ENCODE measurements at places on chromosomes 7 and 10.

DNA sequence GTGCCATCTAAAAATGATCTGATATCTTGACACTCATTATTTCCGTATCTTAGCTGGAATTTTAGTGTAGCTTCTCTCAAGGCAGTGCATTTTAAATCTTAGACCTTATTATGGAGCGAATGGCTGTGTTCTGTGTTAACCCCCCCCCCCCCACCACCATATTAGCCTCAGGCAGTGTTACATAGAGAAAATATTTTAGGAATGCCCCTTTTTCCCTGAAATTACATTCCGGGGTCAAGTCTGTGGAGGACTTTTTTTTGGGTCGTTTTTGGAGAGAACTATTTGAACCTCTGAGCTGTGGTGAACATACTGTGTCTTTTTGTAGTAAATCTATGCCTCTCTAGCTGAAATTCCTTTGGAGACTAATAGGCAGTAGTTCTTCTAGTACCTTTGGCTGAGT is 3.1 kb downstream of the CCDC126 start:
- no peak for DNase-seq

DNA sequence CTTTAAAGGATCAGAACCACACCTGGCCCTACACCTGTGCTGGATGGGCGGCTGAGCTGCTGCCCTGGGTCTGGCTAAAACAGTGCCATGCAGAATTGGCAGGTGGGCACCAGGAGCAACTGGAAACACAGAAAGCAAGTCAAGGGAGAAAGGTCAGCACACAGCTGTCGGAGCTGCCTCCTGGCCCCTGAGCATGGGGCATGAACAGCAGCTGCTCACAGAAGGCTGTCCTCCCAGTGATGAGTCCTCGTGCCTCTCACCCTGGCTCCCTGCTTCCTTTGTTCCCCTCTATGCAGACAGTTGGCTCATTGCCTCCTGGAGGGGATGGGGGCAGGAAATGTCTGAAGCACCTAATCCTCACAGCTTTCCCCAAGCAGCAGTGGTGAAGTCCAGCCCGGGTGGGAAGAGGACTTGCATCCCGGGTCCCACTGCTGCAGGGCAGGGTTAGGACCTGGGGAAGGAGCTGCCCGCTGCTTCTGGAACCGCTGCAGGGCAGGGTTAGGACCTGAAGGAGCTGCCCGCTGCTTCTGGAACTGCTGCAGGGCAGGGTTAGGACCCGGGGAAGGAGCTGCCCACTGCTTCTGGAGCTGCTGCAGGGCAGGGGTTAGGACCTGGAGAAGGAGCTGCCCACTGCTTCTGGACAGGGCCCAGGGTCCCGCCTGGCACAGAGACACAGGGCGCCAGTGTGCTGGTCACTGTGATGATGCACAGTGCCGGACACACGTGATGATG is 37.3 kb downstream of the VIPR2 start:
- DNase-seq, result no peak

GRCh38 chr7:3455806-3456595 is 154.9 kb downstream of the SDK1 start:
- DNase-seq, result no peak

DNA sequence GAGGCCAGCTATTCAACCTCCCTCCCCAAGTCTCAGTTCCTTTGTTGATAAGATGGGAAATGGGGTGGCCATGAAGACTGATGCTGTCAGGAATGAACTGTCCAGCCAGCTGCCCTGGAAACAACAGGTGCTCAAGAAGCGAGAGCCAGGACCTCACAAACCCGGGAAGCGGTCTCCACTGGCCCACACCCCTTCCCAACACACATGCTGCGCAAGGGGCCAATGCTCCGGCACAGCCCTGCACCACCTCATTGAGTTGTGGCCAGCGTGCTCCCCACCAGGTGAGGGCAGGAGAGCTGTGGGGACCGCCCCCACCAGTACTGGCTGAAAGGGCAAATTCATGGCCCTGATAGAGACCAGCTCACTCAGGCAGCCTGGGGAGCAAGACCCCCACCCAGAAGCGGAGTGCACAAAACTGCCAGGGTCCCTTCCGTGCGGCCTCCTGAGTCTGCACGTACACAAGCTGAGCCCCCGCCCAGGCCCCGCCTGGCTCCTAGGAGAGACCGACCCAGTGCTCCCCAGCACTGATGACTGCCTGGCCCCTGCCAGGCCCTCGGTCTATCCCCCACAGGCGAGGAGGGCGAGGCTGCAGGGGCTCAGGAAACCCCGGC is 216.6 kb downstream of the MAD1L1 start:
- no peak for DNase-seq

- no peak for DNase-seq
These were observed 49.5 kb downstream of the SMURF1 start for GRCh38 chr7:99094401-99094800.

- DNase-seq, result no peak
These were observed 444.5 kb upstream of the FOXK1 start for GRCh38 chr7:4237296-4238235.

GRCh38 chr7:148261996-148262688 is 328.4 kb upstream of the C7orf33 start:
- no peak for DNase-seq

DNA sequence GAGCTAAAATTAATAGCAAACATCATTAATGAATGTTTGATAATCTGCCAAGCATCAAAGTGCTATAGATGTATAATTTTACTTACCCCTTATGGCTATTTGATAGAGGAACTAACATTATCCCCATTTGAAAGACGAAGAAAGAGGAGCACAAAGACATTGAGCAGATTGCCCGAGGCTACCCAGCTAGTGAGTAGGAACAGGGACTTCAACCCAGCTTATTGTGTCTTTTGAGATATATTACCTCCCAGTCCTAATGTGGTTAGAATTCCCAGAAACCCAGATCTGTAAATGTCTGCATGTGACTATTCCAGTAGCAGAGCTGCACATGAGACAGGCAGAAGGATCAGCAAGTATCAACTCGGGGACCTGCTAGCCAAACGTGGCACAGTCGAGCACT is 160.1 kb upstream of the AOAH start:
- no peak for DNase-seq

- DNase-seq, result no peak
These were observed 276.3 kb downstream of the GALNT17 start for GRCh38 chr7:71408271-71408670.

GRCh38 chr7:14236834-14237233 is 247.4 kb upstream of the ETV1 start:
- DNase-seq, result no peak

DNA sequence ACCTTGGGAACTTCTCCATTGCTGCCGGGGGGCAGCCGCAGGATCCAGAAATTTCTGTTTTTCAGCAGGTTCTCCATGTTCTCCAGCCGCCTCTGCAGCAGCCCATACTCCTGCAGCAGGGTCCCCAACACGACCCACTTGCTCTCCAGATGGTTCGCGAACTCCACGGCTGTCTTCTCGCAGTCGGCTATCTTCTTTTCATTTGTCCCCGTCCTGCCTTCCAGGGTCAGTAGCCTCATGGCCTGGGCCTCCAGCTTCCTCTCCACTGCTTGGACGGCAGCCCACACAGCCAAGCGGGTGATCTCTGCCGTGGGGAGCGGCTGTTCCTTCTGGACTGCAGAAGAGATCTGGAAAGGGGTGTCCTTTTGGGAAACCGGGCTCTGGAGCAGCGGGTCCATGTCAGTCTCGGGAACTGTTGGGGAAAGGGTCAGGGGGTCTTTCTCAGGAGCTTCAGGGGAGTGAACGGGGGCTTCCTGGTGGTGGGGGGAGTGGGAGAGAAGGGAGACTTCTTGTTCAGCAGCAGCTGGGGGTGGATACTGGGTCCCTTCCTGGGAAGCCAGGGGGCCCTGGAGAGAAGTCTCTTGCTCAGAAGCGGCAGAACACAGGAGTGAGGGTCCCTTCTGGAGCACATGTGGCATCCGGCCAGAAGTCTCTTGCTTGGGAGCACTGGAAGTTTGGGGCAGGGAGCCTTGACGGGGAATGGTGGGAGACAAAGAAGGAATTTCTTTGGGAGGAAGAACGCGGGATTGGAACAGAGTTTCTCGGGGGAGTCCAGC is 5.5 kb downstream of the ZNF777 start:
- no peak for DNase-seq

DNA sequence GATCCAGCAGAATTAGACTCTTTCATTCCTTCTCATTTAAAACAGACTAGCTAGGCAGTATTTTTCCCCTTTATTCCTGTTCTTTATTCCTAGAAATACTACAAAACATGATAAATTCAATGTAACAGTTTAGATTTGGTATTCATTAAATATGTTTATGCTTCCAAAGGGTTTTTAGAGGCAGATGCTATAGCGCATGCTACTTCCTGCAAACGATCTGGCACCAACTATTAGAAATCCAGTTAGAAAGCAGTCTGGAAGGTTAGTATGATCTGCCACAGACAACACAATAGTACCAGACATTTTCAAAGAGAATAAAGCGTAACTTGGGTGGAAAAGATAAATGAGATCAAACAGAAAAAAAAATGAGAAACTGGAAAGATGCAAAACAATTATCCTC is 63.5 kb upstream of the PTN start:
- no peak for DNase-seq

DNA sequence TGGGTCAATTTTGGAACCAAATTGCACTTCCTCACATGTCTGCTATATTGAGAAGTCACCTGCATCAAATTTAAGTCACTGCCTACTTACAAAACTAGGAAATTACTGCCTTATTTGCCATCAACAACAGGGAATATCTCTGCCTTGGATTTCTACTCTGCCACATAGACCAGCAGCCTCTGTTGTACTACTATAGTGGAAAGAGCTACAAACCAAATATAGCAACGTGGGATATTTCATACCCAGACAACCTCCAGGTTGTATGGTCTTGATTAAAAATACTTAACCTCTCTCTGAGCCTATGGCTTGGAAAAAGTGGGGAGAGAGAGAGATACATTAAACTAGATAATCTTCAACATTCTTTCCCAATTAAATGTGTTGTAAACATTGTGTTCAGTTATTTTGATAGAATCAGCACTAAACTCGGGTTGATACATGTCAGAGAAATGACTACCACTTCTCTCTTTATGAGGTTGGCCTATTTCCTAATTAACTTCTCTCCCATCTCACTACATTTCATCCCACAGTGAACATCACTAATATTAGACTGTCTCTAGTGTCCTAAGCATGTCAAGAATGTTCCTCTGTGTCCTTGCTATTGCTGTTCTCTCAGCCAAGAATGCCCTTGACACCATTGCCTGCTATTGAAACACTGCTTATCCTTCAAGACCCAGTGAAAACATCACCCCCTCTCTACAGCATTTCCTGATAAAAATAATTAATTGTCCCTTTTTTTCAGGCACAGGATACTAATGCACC is 421.2 kb downstream of the IPMK start:
- no peak for DNase-seq

DNA sequence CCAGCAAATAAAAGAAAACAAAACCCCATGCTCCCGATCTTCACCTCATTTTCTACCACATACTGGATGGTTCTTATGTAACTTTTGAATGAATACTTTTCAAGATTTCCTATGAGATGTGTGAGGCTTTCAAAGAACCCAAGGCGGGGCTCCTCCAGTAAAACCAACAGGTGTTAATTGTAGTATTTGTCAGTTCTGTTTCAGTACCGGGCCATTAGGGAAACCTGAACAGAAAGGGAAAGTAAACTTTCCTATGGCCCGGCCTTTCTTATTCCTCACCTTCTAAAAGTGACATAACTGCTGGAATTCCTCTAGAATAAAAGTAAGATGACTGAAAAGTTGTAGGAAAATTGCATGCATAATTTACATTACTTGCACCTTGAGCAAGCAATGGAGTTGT is 672.9 kb downstream of the MAGI2 start:
- no peak for DNase-seq

GRCh38 chr7:120169996-120170783 is 102.8 kb upstream of the KCND2 start:
- no peak for DNase-seq

- no peak for DNase-seq
These were observed 64.5 kb upstream of the PLA2G12B start for GRCh38 chr10:73019100-73019499.

- no peak for DNase-seq
These were observed 23.7 kb downstream of the EPDR1 start for GRCh38 chr7:37943905-37944736.

- DNase-seq, result no peak
These were observed 103.0 kb upstream of the BTBD16 start for GRCh38 chr10:122168101-122168500.

DNA sequence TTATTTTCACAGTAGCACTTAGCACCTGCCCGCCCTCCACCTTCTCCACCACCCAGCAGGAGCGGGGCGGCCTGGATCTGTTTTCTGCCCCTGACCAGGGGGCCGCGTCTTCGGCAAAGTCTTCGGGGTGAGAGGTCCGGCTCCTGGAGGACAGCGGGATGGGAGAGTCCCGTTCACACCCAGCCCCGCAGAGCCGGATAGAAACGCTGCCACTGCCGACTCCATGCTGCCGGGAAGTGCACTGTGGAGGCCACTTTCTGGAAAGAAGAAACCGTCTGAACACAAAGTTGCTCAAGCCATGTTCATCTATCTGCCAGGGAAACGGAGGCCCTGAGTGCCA is 14.5 kb upstream of the ZNF273 start:
- no peak for DNase-seq

DNA sequence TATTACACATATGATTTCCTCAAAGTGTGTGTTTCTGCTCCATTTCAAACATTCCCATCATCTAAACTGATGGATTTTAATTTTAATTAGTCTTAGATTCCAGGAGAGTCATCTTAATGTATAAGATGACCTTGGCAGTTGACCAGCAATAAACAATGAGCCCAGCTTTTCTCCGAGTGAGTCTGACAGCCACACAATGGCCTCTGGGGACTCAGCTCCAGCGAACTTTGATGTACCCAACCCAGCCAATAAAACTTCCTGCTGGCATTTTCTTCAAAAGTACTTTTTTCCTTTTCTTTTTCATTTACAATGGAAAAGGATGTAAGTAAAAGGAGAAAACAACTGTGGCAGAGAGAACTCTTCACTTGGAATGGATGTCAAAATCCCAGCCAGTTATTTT is 139.1 kb upstream of the CTBP2 start:
- DNase-seq, result no peak

Measured in activated T-cell treated with anti-CD3 and anti-CD28 coated beads for 24 hours (primary cell).